HT1080 (cell line): ENCODE measurements at places on chromosomes 3 and 15.

DNA sequence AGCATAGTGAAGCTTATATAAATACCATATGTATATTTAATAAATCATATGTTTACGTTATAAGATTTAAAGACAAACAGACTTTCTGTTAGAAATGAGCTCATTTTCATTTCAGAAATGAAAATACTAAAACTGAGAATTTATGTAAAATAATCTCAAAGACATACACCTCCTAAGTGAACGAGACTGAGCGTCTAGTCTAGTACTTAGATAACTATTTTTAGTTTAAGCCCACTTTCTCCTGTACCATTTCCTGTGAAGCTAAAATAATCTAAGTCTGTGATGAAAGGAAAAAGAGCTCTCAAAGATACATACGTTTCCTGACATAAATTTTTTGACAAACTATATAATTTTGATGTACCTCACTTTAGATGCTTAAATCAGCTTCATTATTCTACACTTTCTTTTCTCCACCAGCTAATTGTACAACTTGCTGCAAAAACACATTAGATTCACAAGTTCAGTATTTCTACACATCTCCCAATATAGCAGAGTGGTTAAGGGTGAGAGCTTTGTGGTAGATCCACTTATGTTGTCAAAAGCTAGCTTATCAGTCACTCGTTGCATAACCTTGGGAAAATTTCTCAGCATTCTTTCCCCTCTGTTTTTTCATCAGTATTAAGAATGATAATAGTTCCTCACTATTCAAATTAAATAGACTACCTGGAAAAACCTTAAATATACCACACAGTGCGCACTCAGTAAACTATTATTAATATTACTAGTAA is 703.0 kb downstream of the PLOD2 start:
- DNase-seq = no peak

GRCh38 chr15:90382320-90382719 is 5.7 kb upstream of the IQGAP1 start:
- no peak for DNase-seq

DNA sequence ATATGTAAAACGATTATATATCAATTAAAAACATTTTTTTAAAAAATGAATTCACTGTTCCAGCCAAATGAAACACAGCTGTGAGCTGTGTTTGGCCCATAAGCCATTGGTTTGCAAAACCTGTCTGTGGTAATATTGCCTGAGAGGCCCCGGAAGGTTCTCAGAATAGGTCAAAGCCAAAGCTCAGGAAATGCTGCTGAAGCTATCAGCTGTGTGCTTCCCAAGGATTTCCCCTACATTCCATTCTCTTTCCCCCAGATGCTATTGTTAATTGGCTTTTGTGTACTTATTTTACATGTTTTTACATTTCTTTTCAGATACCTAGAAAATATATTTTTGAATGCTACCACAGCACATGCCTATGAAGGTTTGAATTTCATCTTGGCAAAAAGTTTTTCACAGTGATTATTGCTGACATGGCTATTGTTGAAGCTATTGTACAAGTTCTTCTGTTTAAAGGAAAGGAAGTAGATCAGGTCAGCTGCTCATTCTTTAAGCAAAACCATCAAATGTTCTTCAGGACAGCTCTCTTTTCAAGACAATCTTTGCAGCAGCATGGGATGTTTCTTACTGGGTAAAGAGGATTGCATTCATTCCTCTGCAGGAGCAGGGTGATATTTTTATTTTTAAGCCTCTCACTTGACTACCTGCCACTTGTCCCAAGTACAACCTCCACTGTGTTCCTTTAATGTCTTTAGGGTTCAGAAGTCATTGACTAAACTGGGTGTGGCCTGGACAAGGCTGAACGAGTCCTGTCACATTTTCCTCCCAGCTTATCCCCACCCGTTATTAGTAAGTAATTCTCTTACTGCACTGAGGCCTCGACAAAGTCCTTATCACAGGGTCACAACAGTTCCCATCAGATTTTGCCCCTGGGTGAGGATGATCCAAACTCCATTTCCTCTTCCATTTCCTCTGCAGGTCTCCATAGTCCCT is 26.3 kb upstream of the BNC1 start:
- DNase-seq = peak; percentile 6

DNA sequence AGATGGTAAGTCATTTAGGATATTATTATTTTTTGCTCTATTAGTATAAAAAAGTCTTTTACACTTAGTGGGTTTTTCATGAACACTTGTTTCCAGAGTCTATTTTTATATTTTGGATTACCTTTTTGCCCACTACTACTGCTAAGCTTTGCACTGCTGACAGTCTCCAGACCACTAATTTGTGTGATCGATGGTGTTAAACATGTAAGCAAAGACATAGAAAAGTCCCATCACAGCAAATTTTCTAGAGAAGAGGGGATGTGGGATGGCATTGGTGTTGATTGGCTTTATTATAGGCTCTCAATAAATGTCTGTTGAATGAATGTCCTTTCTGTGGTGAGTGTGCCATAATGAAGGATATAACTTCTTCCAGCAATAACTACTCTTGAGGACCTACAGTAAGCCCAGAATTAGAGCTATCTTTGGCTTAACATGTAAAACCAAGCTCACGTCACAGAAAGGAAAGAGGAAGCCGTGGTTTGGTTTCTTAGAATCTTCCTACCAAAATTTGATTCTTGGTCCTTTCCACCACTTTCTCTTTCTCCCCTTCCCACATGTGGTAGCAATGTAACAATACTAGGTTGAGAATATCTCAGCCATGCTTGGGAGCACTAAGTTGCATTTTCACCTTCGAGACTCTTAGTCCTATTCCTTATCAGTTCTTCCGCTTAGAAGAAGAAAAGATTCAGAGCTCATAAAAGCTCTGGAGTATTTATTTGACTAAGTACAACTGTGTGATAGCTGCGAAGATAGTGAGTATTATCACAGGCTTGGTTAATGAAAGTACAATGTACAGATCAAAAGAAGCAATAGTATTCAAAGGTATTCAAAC is 90.6 kb upstream of the UMPS start:
- no peak for DNase-seq

- DNase-seq = no peak
Observed at GRCh38 chr3:51141573-51141972, 243.5 kb upstream of the MANF start.

DNA sequence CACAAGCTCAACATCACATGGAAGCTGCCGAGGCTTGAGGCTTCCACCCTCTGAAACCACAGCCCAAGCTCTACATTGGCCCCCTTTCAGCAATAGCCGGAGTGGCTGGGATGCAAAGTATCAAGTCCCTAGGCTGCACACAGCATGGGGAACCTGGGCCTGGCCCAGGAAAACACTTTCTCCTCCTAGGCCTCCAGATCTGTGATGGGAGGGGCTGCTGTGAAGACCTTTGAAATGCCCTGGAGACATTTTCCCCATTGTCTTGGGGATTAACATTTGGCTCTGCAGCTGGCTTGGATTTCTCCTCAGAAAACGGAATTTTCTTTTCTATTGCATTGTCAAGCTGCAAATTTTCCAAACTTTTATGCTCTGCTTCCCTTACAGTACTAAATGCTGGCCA is 18.2 kb downstream of the HRG start:
- no peak for DNase-seq

- no peak for DNase-seq
Observed at GRCh38 chr3:6098516-6099157, 762.3 kb upstream of the GRM7 start.

DNA sequence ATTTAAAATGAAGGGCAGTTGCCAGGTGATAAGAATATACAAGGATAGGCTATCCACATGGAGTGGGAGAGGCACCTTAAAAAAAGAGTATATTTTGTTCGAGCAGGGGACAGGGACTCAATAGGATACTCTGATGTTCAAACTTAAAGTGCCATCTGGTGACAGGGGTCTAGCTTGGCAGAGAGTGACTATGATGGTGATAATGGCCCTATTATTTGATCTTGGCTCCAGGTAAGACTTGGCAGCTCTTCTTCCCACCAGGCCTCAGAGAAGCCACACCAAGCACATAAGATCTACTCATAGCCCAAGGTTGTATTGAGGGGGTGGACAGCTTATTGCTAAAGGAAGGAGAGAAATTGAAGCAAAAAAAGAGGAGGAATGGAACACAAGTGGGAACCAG is 109.0 kb upstream of the MANF start:
- DNase-seq = no peak

- DNase-seq = no peak
Observed at GRCh38 chr3:135148398-135149020, 353.4 kb downstream of the EPHB1 start.

GRCh38 chr15:35514759-35515158 is 31.2 kb downstream of the DPH6 start:
- no peak for DNase-seq

- DNase-seq = no peak
Observed at GRCh38 chr3:120404876-120405275, 45.9 kb downstream of the FSTL1 start.

DNA sequence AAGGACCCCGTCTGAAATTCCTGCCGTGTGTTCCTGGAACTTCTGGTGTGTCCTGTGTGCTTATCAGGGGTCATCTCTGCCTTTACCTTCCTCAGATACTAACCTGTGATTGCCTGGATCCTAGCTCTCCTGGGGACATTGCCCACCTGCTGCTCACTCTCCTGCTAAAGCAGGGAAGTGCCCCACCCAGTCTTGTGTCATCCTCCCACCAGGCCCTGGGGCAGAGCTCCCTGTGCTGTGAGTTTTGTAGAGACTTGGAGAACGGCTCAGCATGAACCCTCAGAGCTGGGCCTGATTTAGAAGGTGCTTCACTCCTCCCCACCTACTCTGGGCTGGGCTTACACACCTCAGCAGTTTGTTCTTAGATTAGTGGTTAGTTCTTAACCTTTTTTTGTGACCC is 3.8 kb upstream of the TMEM44 start:
- no peak for DNase-seq

DNA sequence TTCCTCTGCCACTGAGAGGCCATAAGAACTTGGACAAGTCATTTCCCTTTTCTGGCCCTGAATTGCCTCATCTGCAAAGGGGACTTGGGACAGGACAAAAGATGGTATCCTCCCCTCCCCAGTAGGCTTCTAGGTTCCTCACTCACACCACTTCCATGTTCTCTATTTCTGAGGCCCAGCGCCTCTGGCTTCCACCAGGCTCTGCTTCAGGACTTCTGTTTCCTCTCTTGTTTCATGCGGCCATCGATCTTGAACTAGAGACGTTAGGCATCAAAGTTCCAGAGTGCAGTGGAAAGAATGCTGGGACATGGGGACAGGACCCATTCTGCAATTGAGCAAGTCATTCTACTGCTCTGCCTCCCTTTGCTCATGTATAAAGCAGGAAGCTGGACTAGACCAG is 1.7 kb downstream of the TM4SF4 start:
- DNase-seq = no peak

DNA sequence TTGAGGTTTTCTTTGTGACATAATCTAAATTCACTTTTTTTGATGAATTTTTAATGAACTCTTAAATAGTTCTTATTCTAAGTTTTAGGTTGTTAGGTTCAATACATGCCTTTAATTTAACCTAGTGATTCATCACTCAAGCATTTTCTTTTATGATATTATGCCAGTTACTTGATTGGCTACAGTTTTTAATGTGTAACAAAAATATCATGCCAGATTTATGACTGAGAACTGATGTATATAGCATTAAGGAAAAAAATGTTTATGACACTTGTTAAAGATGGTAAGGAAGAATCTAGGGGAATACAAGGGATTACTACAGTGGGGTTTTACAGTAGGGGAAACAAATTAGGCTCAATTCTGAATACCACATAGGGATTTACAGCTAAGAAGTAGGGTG is 103.1 kb downstream of the VGLL3 start:
- no peak for DNase-seq

DNA sequence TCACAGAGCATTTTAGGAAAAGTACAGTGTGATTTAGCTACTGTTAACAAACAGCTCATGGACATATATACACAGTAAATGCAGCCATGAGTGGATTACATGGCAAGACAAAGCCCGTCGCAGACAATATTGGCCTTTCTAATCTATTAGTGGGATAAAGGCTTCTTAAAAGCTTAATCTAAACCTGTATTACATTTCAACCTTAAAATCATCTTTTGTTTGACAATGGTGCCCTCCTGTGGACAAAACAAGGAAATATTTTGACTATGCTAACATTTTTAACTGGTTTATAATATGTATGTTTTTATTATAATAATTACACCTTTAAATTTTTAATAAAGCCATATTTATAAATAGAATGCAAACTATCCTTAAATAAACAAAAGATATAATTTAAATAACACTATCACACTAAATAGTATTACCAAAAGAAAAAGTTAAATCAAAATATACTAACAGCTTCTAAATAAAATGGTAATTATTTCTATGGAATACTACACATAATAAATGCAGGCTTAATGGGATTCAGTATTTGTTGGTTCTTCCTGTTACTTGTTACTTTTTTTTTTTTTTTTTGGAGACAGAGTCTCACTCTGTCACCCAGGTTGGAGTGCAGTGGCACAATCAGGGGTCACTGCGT is 38.6 kb downstream of the TAFA4 start:
- DNase-seq = peak; percentile 8
